ENCODE measurements at places on chromosomes 12 and 14.

- DNase-seq: no peak
Measured at GRCh38 chr12:75000120-75000519, 209.5 kb downstream of the KCNC2 start.

DNA sequence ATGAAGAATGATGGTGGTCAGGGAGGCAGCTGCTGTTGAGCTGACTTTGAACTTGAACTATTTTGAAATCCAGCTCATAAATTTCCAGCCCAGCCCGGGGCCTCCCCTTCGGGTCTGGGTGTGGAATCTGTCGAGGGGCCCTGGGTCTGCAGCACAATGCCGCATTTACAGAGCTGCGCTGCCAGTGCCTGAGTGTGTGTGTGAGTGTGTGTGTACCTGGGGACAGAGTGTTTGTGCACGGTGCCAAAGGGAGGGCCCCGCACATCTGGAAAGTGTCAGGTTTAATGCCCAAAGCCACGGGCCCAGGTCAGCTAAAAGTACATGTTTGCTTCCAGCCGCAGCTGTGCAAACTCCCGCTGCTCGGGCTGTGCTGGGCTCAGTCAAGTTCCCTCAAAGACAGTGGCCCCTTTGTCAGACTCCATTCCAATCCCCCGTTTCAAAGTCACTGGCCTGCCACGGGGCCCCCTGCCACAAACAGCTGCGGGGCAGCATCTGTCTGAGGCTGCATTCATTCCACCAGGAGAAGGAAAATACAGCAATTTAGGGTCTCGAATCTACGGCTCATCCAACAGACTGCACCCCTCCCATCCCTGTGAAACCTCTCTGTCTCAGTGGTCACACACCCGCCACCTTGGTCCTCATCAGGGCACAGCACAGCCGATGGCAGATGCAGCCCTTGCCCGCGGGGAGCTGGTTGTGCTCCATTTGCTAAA, 16.3 kb upstream of the RFLNA start:
- no peak for DNase-seq

GRCh38 chr14:90567191-90567590, 170.4 kb downstream of the CALM1 start:
- DNase-seq: no peak

DNA sequence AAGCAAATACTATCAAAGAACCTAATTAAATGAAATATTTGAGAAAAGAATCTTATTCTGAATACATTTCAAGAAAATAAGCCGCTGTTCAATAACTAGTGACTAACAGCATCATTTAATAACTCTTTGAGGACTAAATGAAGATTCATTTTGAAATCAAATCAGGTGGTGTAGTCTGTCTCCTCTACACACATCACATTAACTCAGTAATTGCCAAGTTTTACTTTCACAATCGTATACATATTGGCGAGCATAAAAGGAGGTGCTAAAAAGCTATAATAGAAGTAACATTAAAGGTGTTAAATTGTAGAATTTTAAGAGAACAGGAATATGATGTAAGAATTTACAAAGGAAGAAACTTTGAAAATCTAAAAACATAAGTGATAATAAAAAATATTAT, 185.1 kb downstream of the MDGA2 start:
- no peak for DNase-seq
